D721Med (cell line): ENCODE measurements at places on chromosomes 13 and 19.

GRCh38 chr19:51607920-51608562 is 22.2 kb downstream of the SIGLEC5 start:
- no peak for DNase-seq

DNA sequence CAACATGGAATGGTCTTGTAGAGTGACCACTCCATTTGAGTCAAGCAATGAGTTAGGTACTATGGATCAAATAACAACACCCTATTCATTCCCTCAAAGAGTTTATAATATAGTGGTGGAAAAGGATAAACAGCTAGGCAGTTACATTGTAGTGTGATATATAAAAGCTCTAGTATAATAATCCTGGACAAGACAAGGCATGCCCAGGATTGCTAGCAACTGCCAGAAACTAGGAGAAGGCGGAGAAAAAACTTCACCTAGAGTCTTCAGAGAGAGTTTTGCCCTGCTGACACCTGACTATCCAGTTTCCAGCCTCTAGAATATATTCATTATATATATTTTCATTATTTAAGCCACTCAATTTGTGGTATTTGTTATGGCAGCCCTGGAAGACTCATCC is 530.6 kb downstream of the KLF12 start:
- DNase-seq: no peak

DNA sequence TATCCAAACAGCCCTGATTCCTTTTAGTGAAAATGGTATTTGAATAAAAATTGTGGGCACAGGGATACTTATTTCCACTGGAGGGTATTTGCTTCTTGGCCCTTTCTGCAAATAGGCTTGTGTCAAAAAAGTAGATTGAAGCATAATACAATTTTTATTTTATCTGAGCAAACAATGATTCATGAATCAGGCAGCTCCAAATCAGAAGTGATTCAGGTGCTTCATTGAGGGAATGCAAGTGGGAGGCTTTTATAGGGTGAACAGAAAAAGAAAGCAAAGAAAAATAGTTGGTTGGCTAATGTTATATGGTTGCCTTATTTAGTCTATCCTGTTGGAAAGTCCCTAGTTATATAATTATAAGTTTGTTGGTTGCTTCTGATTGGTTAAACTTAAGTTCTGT is 117.9 kb downstream of the ITGBL1 start:
- DNase-seq: no peak

DNA sequence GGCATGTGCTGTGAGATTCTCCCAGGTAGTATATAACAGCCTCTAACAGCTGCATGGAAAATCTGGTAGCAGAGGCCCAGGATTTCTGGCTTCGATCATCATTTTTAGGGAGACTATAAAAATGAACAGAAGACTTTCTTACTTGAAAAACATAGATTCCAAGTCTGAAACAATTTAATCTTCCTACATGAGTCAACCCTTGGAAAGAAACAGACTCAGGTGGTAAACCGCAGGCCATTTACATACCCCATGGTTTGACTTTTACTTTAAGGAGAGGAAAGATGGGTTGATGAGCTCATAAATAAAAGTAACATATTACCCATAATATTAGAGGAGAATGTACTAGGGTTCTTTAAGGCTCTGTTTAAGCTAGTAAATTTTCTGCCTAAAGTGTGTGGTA is 121.6 kb downstream of the CYSLTR2 start:
- no peak for DNase-seq

DNA sequence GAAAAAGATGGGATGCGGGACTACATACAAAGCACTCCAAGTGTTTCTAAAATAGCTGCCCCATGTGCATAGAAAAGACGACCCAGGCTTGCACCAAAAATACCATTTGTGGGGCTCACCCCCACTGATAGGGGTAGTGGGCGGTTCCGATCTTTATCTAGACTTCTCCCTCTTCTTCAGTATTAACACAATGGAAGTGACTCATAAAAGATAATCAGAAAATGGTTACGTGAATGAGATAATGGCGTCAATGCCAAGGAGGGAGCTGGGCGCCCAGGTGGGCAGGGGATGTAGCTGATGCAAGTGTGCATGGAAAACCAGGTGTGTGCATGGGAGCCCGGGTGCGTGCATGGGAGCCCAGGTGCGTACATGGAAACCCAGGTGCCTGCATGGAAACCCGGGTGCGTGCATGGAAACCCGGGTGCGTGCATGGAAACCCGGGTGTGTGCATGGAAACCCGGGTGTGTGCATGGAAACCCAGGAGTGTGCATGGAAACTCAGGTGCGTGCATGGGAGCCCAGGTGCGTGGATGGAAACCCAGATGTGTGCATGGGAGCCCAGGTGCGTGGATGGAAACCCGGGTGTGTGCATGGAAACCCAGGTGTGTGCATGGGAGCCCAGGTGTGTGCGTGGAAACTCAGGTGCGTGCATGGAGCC is 32.7 kb downstream of the LAMP1 start:
- no peak for DNase-seq

GRCh38 chr13:111604097-111604496 is 283.7 kb downstream of the TEX29 start:
- DNase-seq: no peak

- DNase-seq: no peak
Observed at GRCh38 chr19:31438401-31439269, 89.4 kb upstream of the TSHZ3 start.

- no peak for DNase-seq
Observed at GRCh38 chr19:50514346-50515167, 844 bp upstream of the ASPDH start.

DNA sequence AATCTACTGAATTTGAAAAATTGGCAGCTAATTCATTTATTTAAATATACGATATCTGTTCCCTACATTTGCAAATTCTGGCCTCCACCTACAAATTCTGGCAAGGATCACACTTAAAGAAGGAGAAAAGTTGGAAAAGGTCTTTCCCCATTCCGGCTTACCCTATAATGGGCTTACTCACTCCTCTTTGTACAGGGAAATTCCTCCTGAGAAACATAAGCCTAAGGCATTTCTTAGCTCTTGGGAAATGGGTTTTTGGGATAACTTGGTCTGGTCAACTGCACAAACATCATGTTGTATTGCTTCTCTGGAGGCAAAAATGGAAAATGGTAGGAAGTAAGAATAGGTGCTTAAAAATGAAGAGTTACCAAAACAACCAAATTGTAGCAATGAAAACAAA is 25.5 kb downstream of the KCTD12 start:
- no peak for DNase-seq

DNA sequence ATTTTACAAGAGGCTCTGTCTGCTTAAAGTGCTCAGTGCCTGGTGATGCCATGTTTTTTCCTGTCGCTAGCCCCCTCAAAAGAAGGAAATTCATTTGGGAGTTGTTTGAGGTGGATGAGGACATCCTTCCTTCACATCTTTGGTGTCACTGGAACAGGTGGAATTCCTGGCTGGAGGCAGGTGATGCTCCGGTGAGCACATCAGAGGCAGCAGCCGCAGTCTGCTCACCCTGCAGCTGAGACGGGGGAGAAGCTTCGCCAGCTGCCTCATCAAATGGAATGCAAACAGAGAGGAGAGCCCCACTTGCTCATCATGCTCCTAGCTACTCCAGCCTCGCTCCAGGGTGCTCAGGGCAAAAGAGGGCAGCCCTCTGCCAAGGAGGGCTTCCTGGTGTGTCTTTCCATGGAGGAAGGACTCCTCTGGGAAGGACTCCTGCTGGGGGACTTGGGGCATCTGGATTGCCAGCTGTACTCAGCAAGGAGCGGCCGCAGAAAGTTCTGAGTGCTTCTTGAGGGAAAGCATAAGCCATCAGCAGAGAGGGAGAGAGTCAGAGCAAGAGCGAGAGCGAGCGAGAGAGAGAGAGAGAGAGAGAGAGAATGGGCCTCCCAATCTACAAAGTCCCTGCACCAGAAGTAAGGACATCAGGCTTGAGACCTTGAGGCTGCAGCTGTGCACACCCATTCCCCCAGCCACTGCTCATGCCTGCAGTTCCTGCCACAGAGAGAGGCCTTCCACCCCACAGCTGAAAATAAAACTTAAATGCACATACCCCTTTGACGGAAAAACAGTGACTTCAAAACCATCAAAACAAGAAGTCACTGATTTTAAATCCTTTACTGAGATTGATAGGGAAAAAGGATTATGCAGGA is 74.3 kb upstream of the UBL3 start:
- DNase-seq: no peak

GRCh38 chr19:6109947-6110346 is 353 bp downstream of the RFX2 start:
- no peak for DNase-seq

DNA sequence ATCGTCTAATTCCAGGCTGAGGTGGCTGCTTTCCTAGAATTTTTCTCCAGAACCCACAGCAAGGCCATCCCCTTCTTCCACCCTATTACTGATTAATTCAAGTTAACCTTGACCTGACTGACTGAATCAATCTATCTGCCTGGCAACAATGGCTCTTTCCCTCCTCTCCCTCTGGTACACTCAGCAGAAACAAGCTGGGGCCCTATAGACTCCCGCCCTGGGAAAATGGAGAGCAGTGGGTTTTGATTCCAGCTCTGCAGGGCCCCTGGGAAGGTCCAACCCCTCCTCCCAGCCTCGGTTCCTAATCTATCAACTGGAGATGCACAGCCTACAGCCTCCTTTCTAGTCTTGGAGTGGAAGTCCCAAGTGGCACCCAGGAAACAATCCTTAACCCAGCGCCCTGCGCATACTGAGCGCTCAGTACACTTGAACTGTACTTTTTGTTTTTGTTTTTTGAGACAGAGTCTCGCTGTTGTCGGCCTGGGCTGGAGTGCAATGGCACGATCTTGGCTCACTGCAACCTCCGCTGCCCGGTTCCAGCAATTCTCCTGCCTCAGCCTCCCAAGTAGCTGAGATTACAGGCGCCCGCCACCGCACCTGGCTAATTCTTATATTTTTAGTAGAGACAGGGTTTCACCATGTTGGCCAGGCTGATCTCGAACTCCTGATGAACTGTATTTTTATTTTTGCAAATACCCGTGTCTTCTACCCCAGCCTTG is 5.2 kb upstream of the C3 start:
- DNase-seq: no peak

DNA sequence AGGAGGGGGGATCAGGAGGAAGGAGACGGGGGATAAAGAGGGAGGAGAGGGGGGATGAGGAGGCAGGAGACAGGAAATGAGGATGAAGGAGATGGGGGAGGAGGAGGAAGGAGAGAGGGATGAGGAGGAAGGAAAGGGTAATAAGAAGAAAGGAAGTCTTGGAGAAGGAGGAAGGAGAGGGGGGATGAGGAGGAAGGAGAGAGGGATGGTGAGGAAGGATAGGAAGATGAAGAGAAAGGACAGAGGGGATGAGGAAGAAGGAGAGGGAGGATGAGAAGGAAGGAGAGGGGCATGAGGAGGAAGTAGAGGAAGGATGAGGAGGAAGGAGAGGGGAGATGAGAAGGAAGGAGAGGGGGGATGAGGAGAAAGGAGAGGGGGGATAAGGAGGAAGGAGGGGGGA is 13.0 kb upstream of the VSTM2B start:
- no peak for DNase-seq

DNA sequence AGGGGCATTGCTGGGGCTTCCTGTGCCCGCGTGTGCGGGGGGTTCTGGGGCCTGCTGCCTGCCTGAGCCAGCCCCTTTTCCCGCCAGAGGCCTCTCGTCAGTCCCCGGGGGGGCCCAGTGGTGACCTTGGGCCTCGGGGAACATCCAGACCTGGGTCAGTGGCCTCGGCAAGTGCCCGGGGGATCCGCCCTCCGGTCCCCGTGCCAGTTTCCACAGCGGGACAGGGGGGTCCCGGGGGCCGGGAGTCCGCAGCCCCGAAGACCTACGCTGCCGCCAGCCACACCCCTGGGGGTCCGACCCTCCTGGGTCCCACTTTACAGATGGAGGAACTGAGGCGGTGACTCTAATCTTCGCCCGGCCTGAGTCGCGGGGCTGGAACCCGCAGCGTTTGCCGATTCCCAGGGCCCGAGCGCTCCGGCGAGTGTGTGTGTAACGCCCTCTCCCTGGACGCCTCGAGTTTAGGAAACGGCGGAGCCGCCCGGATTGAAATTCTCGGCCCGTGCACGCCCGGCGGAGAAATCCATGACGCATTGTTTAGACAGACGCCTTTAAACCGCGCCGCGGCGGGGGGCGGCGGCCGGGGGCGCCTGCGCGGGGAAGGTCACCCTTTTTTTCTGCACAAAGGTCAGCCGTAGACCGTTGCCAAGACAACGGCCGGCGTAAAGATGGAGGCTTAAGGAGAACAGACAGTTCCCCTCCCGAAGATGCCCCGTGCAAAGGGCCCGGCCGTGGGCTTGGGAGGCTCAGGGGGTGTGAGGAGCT is 39.3 kb downstream of the EFNA2 start:
- no peak for DNase-seq

GRCh38 chr13:73222627-73223305 is 164.0 kb downstream of the KLF5 start:
- no peak for DNase-seq

DNA sequence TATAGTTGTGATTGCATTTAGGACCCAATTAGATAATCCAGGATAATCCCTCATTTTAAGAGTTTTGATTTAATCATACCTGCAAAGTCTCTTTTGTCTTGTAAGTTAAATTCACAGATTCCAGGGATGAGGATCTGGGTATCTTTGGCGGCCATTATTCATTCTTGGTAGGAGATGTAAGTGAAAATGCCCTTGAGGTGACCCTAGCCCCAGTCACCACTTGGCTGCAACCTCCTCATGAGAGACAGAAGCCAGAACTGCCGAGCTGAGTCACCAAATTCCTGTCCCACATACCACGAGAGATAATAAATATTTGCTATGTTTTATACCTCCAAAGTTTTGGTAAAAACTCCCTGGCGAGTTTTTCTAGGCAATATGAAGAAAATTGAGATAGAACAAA is 389.4 kb downstream of the RFC3 start:
- no peak for DNase-seq

DNA sequence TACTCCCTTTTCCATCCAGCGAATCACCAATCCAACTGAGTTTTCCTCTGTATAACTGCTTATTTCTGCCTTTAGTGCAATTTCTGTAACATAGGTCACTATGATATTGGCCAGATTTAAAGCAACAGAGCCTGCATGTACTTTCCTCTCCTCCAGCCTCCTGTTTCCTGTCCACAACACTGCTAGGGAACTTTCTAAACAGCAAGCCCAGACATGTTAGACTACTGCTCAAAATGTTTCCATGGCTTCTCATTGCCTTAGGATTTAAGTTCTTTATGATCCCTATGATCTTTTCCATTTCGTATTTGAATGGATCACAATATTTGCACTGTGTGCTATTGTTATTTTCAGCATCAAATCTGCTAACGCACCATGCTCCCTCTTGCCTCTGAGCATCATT is 481.7 kb upstream of the SLC10A2 start:
- DNase-seq: no peak

- DNase-seq: no peak
Observed at GRCh38 chr19:54392105-54392504, 23.2 kb upstream of the TTYH1 start.

DNA sequence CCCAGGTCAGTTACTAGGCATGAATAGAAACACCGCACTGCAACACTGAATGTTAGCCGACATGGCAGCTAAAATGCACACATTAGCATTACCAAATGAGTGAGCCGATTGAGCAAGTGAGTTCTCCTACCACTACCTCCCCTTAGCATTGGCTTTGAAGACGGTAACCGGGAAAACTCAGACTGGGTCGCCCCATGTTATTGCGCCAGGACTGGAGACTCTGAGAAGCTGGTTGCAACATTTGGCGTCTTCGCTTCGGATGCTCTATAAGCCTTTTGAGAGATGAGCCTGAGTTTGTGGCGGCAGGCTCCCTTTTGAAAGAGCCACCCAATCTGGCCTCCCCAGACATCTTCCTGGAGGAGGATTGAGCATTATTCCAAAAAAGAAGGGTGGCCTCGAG is 68.5 kb upstream of the POMP start:
- no peak for DNase-seq
